Thoracic aorta (tissue), 2 donors: ENCODE measurements at places on chromosomes 7 and 10. TPM values are rescaled to one million over a fixed set of nuclear protein-coding genes. Genes with fewer than 3 reads are reported as not detected.
A peak's percentile ranks its signal among the peaks of the same experiment; 100 is the strongest.

CHAT gene
- total RNA-seq: not detected

DNA sequence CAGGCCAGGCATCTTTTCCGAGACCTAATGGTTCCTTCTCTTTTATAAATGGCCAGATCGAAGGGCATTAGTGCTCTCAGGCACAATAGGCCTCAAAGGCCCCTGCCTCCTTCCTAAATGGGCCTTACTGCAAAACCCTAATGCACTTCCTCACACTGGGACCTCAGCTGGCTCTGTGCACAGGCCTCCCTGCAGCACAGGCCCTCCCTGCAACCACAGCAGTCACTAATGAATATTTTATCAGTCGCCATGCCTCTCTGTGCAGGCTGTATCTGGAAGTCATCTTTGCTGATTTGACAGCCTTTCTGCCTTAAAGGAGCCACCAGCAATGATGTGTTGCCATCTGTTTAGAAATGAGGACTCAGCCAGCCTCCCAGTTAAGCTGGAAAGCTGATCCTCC, 54.9 kb upstream of the SDK1 start:
- H3K4me3 ChIP-seq: no peak overlapping the region
- peak overlapping the region; percentile 80 for H3K27ac ChIP-seq
- H3K4me1 ChIP-seq: peaks cover 35% of the 10 kb centered on the region

DNA sequence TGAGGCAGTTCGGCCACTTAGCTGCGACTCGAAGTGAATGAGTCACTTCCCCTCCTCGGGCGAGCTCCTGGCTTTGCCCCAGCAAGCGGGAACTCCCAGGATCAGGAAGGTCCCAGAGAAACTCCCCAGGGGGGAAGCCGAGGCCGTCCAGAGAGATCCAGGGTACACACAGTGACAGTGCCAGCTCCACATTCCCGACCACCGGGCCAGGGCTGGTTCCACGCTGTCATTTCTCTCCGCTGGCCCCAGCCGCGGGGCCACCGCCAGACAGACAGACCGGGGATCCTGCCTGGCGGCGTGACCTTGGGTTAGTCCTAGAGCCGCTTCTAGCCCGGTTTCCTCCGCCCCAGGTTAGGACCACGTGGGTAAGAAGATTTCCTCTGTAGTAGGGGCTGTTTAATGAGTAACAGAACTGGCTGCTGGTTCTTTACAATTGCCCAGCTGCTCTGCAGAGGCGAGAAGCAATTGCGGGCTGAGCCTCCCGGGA, 463 bp upstream of the UPP1 start:
- peak; percentile 67 for DNase-seq
- no peaks in the 10 kb centered on the region for H3K27me3 ChIP-seq
- no peaks in the 10 kb centered on the region for H3K36me3 ChIP-seq
- H3K4me3 ChIP-seq: peak overlapping the region; percentile 81
- H3K4me1 ChIP-seq: peaks cover 50% of the 10 kb centered on the region
- peak overlapping the region; percentile 97 for H3K27ac ChIP-seq

GRCh38 chr7:107505997-107506673, 36.3 kb downstream of the GPR22 start:
- peaks cover 3% of the 10 kb centered on the region for H3K36me3 ChIP-seq
- no peaks in the 10 kb centered on the region for H3K27me3 ChIP-seq
- H3K27ac ChIP-seq: no peak overlapping the region
- H3K4me1 ChIP-seq: no peaks in the 10 kb centered on the region
- DNase-seq: no peak
- no peak overlapping the region for H3K4me3 ChIP-seq

DNA sequence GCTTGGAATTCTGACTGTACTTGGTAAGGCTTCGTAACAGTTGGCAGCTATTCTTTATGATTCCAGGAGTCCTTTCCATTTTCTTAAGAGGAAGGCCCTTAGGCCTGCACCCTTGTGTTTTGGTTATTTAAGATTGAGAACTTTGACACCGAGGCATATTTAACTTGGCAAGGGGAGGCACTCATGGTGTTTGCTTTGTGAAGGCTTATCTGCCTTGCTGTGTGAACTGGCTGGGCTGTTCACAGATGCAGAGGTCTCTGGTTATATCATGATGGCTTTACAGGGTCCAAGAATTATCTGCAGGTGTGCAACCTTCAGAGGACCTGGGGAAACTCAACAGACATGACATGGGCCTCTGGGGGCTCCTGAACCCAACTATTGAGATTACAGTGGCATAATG, 833 bp upstream of the PNLIPRP1 start:
- no peaks in the 10 kb centered on the region for H3K27me3 ChIP-seq
- H3K4me3 ChIP-seq: no peak overlapping the region
- no peak overlapping the region for H3K27ac ChIP-seq

- DNase-seq: no peak
- H3K27me3 ChIP-seq: no peaks in the 10 kb centered on the region
- no peaks in the 10 kb centered on the region for H3K36me3 ChIP-seq
- H3K4me3 ChIP-seq: no peak overlapping the region
Measured at GRCh38 chr10:69438536-69439349, 12.5 kb upstream of the TSPAN15 start.

- H3K27ac ChIP-seq: no peak overlapping the region
- no peaks in the 10 kb centered on the region for H3K36me3 ChIP-seq
- peaks cover 10% of the 10 kb centered on the region for H3K4me1 ChIP-seq
- no peak for DNase-seq
- no peaks in the 10 kb centered on the region for H3K27me3 ChIP-seq
- H3K4me3 ChIP-seq: no peak overlapping the region
Measured at GRCh38 chr10:3477683-3478082, 305.1 kb upstream of the PITRM1 start.

DNA sequence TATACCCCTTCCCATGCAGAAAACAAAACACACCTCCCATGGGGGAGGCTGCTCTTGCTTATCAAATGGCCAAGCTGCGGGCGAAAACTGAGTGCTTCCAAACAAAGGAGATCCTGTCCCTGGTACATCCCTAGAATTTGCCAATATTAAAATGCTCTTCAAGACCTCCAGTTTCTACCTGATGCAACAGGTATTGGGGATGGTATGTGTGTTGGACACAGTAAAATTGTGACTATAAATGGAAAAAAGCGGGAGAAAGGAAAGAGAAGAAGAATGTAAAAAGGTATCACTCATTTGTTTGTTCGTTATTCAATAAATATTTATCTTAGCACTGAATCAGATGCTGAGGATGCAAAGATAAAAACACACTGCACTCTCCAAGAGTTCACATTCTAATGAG, 123.9 kb downstream of the KMT2E start:
- DNase-seq: no peak
- no peaks in the 10 kb centered on the region for H3K4me1 ChIP-seq
- H3K27ac ChIP-seq: no peak overlapping the region
- no peak overlapping the region for H3K4me3 ChIP-seq
- no peaks in the 10 kb centered on the region for H3K27me3 ChIP-seq

HOXA9 gene
- total RNA-seq: not detected

DNA sequence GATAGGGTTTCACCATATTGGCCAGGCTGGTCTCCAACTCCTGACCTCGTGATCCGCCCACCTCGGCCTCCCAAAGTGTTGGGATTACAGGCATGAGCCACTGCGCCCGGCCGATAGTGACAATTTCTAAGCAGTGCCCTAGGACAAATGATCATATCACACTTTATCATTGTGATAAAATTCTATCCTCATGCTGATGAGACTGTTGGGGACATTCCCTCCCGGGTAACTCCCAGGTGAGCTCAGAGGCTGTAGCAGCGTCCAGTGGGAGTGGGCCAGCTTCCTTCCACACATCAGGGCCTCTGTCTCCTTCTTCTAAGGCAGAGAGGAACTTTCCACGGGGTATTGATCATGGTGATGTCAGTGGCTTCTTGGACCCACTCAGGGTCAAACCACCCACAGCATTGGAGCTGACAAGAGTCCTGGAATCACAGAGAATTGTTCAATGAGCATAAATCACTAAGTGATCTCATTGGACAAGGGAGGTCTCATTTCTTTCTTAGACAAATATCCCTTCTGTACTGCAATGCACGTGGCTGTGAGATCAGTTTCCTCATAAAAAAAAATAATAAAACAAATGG, 256.1 kb downstream of the KLF6 start:
- H3K27me3 ChIP-seq: no peaks in the 10 kb centered on the region
- no peak overlapping the region for H3K27ac ChIP-seq
- no peaks in the 10 kb centered on the region for H3K36me3 ChIP-seq
- DNase-seq: no peak
- H3K4me3 ChIP-seq: no peak overlapping the region

UTF1 gene
- not detected for total RNA-seq

C7orf57 gene
- not detected for total RNA-seq

SPDYE9 gene
- total RNA-seq: not detected

GRCh38 chr7:26777385-26777784, 87.0 kb downstream of the SKAP2 start:
- no peaks in the 10 kb centered on the region for H3K27me3 ChIP-seq
- no peaks in the 10 kb centered on the region for H3K36me3 ChIP-seq
- DNase-seq: no peak

RSPH10B gene
- total RNA-seq: not detected

OR2A1 gene
- 0.14 TPM for total RNA-seq

SORCS3 gene
- not detected for total RNA-seq

- no peaks in the 10 kb centered on the region for H3K36me3 ChIP-seq
- H3K27ac ChIP-seq: no peak overlapping the region
- H3K4me1 ChIP-seq: no peaks in the 10 kb centered on the region
- H3K4me3 ChIP-seq: no peak overlapping the region
- DNase-seq: no peak
Measured at GRCh38 chr10:75417522-75417927, 13.9 kb upstream of the LRMDA start.

LIPJ gene
- not detected for total RNA-seq

DNA sequence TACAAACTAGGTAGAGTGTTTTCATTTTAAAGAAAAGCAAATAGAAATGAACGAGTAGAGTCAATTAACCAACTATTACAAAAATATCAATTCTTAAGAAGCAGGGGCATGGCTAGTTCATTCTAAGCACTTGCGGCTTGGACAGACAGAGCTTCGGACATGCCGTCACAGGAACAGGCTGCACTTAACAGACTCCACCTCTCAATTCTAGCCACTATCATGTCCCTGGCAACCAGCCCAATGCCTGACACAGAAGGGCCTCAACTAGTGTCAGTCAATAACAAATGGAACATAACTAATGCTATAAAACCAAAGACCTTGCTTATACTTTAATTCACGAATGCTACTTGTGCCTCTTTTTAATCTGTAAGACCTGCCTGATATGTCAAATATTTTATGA, 74.4 kb downstream of the TPK1 start:
- no peaks in the 10 kb centered on the region for H3K36me3 ChIP-seq
- H3K27me3 ChIP-seq: no peaks in the 10 kb centered on the region
- no peak for DNase-seq
- H3K27ac ChIP-seq: no peak overlapping the region

SNCG gene
- total RNA-seq: 50.9 TPM

GRCh38 chr10:90222372-90222771, 521.0 kb downstream of the KIF20B start:
- DNase-seq: no peak
- peaks cover 8% of the 10 kb centered on the region for H3K4me1 ChIP-seq
- no peaks in the 10 kb centered on the region for H3K36me3 ChIP-seq

C10orf67 gene
- total RNA-seq: not detected
